NCI-H2081 (cell line): ENCODE measurements at places on chromosomes 4 and X.
A peak's percentile ranks its signal among the peaks of the same experiment; 100 is the strongest.

GRCh38 chr4:167606551-167606950, 372.3 kb upstream of the SPOCK3 start:
- no peak for DNase-seq

DNA sequence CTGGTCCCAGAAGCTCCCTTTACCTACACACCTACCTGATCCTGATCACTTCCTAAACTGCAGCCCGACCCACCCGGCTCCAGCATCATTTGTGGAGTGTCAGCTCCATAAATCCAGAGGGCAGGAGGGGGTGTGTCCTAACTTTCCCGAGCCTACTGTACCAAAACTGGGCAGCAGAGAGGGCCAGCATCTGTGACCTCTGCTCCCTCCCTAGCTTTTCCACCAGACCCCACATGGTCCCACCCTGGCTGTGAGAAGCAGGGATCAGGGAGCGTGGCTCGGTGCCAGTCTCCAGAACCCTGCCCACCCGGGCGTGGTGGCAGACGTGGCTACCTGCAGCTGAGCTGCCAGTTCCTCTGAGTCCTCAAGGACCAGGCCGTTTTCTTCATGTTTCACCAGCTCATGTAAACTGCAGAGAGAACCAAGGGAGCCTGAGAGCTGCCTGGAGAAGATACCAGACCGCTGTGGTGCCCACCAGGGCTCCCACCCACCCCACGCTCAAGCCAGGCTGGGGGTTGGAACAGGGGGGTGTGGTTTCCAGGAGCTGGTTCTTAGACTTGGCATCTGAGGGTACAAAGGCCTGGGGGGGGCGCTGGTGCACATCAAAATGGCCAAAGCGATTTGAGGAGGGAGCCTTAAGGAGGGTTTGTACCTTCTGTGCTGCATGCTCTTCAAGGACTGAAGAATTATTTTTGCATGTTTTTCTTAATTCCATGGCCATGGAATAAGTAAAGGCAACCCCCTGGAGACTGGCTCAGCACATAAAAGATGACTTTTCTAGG, 76.7 kb upstream of the DRD5 start:
- DNase-seq: peak; percentile 12

DNA sequence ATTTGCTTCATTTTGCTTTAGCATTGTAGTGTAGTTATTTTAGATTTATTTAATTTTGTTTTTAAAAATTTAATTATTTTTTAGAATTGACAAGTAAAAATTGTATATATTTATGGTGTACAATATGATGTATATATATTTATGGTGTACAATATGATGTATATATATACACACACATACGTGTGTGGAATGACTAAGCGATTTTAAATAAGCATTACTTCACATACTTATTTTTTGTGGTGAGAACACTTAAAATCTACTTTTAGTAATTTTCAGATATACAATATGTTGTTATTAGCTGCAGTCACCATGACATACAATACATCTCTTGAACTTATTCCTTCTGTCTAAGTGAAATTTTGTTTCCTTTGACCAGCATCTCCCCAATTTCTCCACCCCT, 172.9 kb downstream of the SPRY1 start:
- DNase-seq: no peak

DNA sequence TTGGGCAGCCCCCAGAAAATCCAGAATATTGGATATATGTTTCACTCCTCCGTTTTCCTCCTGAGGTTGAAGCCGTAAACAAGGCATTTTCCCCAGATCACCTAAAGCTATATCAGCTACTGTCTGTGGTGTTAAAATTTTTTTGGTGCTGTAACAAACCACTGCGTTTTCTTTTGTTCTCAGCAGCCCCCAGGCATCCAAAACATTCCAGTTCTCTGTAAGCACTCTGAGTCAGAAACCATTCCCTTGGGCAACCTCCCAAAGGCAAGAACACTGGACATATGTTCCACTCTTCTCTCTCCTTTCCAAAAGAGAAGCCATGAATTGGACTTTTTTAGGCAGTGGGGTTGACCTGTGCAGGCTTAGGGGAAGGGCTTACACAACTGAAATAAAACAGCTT, 310.9 kb downstream of the MID1IP1 start:
- no peak for DNase-seq

DNA sequence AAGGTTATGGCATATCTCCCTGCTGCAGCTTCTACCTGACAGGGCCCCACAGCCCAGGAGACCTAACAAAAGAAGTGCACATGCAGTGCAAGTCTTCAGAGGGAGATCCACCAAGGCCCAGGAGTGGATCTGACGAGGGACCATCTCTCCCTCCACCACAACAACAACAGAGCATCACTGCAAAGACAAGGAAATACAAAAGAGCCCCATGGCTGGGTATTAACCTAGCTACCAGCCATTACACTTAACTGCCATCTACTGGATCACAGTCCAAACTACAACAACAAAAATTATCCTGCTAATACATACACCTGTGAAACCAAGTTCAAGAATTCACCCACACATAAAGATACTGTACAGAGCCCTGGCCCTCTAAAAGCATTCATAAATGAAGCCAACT, 280.2 kb upstream of the SLC7A11 start:
- DNase-seq: no peak

DNA sequence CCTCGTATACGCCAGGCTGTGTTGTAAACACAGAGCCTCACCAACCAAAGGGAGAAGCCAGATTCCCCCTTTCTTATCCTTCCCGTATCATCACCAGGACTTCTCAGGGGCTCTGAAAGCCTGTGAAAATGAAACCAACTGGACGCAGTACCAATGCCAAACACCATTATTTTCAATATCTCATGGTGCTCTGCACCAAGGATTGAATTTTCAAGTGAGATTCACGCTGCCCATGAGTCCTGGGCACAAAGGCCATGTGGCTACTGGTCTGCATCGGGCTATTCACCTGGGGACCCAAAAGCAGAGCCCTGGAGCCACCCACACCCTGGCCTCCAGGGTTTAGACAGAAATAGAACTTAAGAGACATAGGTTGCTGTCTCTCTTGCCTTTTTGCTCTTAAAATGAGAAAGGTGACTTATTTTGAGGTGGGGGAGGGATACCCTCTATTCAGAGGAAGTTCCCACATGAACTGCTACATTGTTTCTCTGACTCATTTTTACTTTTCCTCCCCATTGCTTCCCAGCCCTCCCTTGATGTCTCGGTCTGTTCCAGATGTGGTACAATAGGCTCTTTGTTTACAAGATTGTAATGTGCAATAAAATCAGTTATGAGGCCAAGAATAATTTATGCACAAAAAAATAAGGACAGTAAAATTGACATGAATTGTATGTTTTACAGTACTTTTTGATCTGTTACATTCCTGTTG, 55.4 kb downstream of the MAML3 start:
- DNase-seq: no peak

- DNase-seq: no peak
These were observed at the start of gene PNMA6F for GRCh38 chrX:153321381-153322124. Gene PNMA6F (minus strand): TSS chrX:153321767. CDS start chrX:153320674, 1,093 bp downstream.

DNA sequence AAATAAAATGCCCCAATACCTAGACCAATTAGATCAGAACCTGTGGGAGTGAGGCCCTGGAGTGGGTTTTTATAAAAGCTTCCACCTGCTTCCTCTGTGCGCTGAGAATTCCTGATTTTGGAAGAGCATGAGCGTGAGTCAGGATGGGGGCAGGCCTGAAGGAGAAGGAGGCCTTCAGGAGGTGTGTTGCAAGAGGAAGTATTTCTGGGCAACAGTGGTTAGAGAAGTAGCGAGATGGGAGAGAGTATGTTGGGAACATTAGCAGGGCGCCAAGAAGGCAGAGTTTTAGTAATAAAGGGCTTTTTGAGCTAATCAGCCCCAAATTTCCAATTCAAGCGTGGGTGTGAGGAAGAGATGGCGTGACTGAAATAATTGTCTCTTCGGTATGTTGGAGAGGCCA, 349.8 kb downstream of the UNC5C start:
- DNase-seq: no peak

DNA sequence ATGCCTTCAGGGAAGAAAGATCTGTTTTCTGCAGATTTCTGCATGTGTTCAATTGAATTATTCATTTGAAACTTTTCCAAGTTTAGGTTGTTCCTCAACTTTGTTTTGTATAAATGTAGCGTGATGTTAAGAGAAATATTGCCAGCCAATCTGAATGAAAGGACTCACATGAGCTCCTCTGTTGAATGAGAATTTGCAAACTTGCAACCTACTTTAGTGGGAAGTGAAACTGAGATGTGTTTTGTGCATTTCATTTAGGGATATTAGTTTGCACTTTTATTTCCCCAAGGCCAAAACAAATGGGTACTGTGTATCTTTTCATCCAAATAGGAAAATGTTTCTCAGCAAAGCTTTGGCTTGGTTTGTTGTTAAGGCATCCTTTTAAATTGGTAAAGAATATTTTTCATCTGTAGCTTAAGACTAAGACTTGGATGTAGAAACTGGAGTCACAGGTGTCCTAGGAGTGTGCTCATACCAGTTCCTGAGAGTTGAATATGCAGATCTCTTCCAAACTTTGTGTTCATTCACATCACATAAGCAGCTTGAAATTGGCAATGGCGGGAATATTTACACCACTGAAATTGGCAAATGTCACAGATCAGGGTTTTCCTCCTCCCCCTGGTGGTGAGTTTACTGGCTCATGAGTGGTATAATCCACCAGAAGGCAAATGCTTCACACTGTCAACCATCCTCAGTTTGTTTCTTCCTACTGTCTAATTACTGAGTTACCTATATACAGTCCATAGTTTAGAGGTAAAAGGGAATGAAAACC, 193.6 kb upstream of the BANK1 start:
- DNase-seq: no peak

GRCh38 chr4:110396963-110397362, 79.0 kb upstream of the ENPEP start:
- DNase-seq: no peak

- peak; percentile 11 for DNase-seq
These were observed 101.3 kb downstream of the TBL1X start for GRCh38 chrX:9566150-9566621.

DNA sequence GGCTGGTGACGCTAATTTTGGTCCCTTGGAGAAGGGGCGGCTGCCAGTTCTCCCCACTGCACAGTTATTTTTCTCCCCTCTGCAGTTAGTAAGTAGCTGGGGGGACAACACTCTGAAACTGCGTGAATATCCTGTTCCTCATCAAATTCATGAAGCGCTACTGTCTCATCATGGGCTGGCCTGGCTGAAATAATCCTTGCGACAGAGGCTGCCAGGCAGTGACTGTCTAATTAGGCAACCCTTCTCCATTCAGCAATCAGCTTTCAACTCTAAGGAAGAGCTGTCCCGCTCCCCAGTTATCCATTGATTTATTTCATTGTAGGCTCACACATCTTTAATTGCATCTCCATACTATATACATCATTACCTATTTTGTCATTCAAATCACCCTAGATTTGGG, 8.2 kb downstream of the SH3TC1 start:
- DNase-seq: no peak

DNA sequence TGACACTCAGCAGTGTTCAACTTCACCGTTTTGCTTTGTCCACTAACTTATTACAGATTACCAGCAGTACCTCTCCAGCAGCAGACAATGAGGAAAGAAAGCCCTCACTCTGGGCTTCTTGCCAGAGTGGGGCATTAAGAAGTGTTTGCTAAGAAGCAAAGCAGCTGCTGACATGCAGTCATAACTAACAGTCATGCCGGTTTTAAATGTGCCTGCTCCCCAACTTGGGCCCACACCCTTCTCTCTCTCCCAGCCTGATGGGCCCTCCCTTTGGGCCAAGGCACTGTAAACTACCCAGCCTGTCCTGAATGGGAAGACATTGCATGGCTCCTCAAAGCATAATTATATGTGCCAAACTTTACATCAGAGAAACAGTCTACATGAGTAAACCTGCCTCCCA, 54.6 kb upstream of the HHIP start:
- no peak for DNase-seq
